SK-N-DZ (cell line): ENCODE measurements at places on chromosomes 5 and 9.

DNA sequence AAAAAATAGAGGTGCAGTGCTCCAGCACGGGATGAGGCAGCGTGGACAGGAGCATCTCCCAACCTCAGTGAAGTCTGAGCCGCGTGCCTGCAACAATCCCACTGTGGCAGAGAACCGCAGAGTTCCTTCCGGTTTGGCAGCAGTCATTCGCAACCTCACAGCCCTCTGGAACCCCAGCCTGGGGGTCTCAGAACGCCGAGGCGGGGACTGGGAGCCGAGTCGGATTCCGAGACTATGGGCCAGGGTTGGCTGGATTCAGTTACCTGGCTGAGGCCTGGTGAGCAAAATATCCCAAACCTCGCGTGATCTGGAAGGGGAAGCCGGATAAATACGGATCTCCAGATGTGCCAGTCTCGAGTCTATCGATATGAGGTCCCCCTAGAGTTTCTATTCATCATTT is 27.0 kb downstream of the CDKN2A start:
- DNase-seq: no peak

- no peak for DNase-seq
Observed at GRCh38 chr5:158209219-158209908, 350.4 kb upstream of the CLINT1 start.

DNA sequence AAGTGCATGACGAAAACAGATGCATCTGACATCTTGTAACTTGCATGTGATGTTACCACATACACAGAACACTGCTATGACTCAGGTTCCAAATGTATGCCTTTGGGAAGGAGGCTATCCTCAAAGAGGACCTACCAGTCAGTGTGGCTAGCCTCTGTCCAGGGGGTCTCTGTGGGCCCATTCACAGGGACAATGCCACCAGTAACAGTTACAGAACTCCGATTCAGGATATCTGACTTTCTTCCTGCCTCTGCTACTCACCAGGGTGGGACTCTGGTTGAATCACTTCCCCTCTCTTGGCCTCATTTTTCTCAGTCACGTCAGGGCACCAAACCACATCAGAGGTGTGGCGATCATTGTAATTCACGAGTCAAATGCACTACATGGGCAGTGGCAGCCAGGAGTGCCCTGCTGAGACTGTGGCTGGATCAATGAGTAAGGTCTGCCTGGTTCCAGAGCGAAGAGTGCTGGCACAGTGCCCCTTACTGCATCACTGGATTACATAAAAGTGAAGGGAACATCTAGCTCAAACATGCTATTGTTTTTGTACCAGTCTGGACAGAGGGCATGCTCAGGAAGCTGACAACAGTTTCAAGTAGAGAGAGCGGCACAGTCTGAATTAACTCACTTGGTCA is 13.2 kb downstream of the ATOX1 start:
- DNase-seq: no peak

- DNase-seq: no peak
Observed at GRCh38 chr9:131858147-131858546, 118.3 kb upstream of the RAPGEF1 start.

GRCh38 chr9:112665347-112665746 is 52.6 kb downstream of the INIP start:
- no peak for DNase-seq

GRCh38 chr5:133831491-133832224 is 136.8 kb downstream of the C5orf15 start:
- DNase-seq: no peak

DNA sequence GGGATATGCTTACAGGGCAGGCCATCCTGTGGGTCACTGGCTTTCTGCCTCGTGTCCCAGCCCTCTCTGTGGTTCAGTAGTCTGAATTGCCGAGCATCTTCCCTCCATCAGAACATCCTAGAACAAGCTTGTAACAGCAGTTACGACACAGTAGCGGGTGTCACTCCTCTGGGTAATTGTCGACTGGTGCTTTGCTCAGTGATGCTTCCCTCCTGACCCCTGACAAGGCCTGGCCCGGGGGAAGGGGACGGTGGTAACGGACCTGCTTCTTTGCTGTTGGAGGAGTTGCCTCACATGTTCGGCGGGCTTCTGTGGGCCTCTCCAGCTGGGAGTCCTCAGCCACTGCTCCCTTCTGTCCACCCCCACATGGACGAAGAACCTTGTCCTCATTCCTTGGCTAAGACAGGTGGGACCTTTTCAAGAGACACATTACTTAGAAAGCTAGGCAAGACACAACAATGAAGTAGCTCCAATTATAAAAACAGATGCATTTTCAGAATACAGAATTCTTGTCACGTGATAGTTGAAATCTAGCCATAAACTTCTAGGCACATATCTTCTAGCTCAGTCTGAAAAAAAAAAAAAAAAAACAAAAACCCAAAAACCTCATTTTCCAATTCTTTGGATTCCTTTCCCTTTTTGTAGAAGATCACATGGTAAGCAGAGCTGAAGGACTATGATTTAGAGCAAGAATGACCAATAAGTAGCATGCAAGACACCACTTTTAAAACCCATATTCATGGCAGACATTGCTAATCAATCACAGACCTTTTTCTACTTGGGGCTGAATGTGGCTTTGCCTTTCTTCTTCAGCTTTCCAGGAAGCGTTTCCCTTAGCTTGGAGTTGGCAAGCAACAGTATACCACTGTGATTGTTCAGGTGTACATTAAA is 25.0 kb downstream of the HMCN2 start:
- DNase-seq: no peak
